ENCODE measurements at places on chromosomes 7 and 10.

DNA sequence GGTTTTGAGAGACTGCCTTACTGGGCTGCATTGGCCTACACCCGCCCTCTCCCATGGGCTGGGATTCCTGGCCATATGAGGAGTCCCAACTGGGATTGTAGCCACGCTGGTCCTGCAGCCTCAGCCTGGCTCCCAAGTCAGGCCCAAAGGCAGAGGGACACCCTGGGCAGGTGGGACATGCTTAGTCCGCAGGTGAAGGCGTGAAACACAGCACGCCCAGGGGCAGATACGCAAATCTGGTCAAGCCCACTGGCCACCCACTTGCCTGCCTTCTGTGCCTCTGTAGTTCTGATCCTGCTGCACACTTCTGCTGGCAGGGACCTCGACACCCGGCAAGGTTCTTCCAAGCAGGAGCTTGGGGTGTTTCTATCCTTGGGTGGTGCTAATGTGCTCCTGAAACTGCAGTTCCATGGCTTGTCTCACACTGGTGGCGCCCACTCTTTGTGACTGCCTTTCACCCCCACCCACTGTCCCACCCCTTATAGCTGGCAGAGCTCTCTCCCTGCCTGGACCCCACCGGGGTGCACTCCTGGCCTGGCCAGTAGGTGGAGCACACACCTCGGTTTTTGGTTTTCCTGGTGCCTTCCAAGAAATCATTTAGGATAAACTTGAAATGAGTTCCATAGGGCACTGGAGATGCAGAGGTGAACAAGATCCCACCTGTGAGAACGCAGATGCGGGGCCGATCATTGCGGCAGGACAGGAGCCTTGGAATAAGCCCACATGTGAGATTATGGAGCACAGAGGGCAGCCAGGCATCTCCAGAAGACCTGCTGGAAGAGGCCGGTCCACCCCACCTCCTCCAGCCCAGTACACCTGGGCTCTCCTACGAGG lies 47.9 kb downstream of the MKI67 start:
- no peak for DNase-seq

GRCh38 chr7:151129117-151129959 lies 38.2 kb downstream of the GBX1 start:
- no peak for DNase-seq

- DNase-seq: peak; percentile 23
These were observed 32.8 kb upstream of the CFAP46 start for GRCh38 chr10:132974886-132975830.

- no peak for DNase-seq
These were observed 272.3 kb downstream of the SEMA3D start for GRCh38 chr7:84914598-84914997.

GRCh38 chr10:88491314-88491713 lies 91.8 kb downstream of the RNLS start:
- no peak for DNase-seq

GRCh38 chr7:8217200-8218068 lies 44.5 kb downstream of the ICA1 start:
- no peak for DNase-seq

- DNase-seq: peak; percentile 85
These were observed 15.5 kb downstream of the ZMIZ1 start for GRCh38 chr10:79084012-79084971.

DNA sequence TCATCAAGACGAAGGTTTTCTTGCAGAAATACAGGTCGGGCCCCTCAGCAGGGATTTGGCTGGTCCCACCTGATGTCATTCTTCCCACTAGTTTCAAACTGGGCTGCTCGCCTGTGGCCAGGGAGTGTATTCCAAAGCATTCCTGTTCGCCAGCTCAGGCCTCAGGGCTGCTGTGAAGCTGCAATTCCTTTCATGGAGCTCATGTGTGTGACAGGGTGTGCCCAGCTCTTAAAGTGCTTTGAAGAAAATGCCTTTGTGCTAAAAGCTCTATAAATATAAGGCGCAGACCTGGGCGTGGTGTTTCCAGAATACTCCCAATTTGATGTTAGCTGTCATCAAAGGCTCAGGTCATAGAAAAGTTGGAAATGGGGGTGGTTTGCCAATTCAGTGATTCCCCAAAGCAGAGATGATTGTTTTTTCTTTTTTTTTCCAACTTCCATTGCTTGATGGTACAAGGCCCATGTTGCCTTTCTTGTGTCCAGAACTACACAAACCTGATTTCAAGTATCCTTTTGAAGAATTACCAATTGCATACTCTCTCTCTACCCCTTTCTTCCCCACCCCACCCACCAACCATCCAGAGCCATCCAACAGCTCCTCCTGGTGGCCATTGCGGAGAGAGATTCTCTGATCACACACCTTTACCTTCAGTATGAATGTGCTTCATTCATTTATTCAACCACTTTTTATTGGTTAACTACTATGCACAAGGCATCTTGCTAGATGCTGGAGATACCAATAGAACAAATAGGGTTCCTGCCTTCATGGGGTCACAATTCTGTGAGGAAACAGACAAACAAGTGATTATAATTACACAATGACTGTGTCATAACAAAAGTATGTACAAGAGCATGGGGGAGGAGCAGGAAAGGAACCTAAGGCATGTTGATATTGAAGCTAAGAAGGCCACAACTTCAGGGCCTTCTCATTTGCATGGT lies 297.3 kb upstream of the LYZL1 start:
- peak; percentile 44 for DNase-seq

- no peak for DNase-seq
These were observed 70.8 kb upstream of the BAMBI start for GRCh38 chr10:28606568-28606967.

DNA sequence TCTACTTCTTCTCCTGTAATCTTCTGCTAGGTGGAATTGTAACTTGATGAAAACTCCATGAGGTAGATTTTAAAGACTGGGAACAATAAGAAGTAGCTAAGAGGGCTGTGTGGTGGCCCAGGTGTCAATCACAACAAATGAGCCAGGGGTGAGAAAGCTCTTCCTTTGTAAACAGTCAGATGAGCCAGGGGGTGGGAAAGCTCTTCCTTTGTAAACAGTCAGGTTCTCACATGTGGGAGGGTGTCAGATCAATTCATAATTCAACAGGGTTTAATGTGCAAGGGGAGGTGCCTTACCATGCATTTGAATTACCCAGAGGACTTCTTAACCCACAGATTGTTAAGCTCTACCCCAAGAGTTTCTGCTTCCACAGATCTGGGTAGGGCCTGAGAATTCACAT lies 312.4 kb upstream of the AUTS2 start:
- no peak for DNase-seq

- DNase-seq: peak; percentile 83
These were observed 138.4 kb upstream of the TNS3 start for GRCh38 chr7:47720141-47720906.

- DNase-seq: no peak
These were observed 45.9 kb upstream of the ZNF479 start for GRCh38 chr7:57177856-57178767.

DNA sequence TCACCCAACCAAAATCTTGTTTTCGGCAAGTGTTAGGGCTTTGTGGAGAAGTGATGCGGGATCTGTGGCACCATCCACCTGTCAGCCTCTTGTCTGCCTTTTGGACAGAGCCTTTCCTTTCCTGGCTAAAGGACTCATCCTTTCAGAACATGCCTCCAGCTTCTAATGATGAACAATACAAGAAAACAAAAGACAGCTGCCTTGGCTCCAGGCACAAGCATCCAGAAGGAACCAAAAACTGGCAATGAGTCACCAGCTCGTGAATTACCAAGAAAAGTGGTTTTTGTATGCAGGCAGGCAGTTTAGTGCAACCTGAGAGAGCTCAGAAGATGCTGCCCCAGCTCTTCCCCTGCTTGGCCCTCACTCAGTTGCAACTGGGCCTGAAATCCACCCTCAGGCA lies 84.6 kb upstream of the NAMPT start:
- no peak for DNase-seq

DNA sequence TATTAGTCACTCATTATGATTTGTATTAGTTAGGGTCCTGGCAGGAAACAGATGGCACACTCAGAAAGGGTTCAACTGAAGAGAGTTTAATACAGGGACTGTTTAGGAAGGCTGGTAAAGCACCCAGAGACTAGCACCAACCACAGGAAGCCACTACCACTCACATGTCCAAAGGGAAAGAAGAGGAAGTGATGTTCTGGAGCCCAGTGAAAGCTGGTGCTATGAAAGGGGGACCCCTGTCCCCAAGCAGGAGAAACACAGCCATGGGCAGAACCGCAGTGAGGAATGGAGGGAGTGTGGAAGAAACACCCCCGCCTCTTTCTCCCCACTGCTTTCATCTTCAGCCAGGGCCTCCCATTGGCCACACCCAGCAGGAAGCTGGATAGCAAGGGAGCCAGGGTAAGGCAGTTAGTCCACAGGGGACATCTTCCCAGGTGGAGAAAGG lies 3.2 kb upstream of the VSIR start:
- DNase-seq: peak; percentile 29

- DNase-seq: no peak
These were observed 143.1 kb upstream of the KLF6 start for GRCh38 chr10:3928078-3928477.

DNA sequence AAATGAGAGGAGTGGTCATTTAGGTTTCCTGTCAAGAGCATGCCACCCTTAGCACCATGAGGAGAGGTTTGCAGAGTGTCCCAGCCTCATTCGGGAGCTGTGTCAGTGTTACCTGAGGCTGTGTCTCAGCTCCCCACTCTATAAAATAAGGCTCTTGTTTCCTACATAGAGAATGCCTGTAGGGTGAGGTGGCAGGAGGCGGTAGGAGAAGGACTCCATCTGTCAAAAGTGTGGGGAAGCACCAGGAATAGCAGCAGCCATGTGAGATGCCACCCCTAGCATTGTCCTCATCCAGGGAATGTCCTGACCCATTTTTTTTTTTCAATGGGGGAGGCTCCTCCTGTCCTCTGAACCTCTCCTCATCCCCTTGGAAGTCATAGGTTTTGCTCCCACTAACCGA lies 451.2 kb downstream of the PLXNA4 start:
- DNase-seq: no peak

GRCh38 chr7:24504040-24504439 lies 69.2 kb upstream of the PALS2 start:
- no peak for DNase-seq

DNA sequence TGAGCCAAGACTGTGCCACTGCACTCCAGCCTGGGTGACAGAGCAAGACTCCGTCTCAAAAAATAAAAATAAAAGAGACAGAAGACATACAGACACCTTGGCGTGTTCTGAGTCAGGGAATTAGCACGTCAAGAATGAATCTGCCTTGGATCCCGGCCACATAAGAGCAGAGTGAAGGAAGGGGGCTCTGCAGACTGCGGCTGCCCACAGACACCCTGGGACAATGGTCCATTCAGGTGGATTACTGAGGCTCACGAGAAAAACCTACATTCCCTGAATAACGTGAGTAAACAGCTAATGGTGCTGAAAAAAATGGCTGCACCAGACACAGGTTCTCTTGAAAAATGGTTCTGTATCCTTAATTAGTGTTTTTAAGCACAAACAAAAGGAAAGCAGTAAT lies 100.1 kb upstream of the FGFR2 start:
- DNase-seq: no peak

- DNase-seq: no peak
These were observed 10.9 kb upstream of the KIAA1549 start for GRCh38 chr7:138992052-138992531.

DNA sequence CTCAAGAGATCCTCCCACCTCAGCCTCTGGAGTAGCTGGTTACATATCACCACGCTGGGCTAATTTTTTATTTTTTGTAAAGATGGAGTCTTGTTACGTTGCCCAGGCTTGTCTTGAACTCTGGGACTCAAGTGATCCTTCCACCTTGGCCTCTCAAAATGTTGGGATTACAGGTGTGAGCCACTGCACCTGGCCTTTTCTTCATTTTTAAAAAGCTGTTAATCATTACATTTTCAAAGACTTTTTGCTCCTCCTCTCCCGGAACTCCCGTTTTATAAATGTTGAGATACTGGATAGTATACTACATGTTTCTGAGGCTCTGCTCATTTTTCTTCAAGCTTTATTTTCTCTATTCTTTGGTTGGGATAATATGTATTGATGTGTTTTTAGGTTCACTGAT lies 16.4 kb downstream of the AOAH start:
- DNase-seq: no peak

DNA sequence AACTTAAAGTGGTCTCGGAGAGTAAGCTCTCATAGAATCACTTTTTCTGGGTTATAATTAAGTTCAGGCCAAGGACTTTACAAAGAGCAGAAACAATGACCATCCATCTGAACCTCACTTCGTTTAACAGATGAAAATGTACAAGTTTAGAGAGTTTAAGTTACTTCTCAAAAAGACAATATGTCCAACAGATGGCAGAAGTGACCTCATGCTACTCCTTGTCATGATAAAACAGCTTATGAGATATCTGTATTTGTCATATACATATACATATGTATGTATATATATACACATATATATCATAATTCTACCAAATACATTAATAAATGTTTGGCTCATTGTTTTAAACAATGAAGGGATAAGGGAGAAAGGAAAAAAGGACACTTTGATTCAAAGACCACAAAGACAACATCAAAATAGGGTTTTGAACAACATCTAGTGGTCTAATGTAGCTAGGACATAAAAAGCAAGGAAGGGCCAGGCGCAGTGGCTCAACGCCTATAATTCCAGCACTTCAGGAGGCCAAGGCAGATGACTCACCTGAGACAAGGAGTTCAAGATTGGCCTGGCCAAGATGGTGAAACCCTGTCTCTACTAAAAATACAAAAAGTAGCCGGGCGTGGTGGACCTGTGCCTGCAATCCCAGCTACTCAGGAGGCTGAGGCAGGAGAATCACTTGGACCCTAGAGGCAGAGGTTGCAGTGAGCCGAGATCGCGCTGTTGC lies 17.8 kb downstream of the NAPEPLD start:
- no peak for DNase-seq

DNA sequence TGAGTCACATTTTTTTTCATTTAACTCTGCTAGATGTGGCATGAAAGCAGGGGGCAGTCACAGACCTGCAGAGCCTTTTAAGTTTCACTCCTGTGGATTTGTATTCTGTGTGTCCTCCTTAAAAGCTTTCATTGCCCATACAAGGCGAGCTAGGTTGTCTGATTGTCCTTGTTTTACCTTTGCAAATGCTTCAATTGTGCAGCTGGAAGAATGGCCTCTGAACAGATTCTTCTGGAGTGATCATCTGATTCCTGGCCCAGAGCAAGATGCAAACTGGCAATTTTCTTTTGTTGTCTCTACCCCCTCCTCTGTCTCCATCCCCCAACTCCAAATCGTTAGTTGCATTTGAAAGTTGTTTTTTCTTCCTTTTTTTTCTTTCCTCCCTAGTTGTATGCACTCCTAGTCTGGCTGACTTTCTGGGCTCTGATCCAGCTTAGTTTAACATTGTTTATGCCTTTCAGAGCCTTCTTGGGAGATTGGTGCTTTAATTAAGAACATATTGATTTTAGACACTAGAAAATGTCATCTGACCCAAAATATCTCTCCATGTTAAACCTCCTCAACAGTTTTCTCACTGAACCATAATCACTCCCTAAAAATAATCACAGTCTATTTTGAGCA lies 150.2 kb downstream of the REEP3 start:
- DNase-seq: no peak

All from left hindlimb (tissue), 1 donor.